ENCODE measurements at places on chromosomes 1 and 21. TPM values are rescaled to one million over a fixed set of nuclear protein-coding genes. Genes with fewer than 3 reads are reported as not detected.

DNA sequence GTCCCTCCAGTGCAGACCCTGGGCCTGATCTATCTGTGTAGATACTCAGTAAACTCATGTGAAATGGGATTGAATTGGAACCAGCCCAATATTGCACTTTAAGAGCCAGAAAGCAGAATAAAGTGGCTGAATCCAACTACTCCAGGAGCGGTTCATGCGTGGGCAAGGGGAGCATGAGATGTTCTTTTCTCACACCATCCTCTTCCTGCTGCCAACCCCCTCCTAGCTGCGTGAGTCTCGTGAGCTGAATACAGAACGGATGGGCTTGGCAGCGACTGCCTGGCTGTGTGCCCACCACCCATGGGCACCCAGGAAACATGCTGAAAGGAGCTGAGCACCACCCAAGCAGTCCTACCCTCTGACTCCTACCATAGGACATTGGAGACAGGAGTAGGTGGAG, 128.3 kb downstream of the ELAVL4 start:
- DNase-seq = no peak

DNA sequence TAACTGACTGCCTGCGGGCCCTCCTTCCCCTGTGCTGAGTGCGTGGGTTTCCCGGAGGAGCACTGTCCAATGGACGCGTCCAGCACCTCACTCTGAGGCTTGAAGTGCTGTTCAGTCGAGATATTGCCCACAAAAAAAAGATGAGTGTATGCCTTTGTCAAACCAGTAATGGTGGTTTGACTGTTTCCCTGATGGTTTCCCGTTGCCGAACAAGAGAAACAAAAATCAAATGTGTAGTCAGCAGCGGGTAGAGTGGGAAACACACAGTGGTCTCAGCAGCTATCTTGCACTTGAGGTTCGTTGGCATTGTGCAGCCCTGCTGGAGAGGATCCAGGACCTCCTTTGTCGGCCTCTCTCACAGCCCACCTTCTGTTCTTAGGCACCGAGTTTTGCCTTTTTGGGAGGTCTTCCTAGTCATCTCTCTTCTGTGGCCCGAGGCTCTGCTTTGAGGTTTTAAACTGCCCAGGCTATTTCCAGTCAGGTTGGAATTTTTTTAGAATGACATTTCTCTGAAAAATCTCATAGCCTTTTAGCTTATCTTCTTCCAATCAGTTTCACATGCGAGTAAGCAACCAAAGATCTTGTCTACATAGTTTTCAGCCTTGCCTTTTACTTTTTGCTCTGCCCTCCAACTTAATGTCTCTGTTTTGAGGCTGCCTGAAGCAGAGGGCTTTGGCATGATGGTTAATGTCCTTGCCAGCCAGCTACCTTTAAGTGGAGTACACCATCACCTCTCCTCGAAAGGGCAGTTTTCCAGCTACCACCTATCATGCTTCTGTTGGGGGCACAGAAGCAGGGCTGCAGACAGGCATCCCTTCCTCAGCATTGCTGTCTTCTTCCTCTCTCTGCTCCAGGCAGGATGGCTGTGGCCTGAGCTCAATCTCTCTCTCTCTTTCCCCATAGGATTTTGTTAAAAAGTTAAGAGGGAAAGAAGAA, 132.3 kb downstream of the URB2 start:
- no peak for DNase-seq

DNA sequence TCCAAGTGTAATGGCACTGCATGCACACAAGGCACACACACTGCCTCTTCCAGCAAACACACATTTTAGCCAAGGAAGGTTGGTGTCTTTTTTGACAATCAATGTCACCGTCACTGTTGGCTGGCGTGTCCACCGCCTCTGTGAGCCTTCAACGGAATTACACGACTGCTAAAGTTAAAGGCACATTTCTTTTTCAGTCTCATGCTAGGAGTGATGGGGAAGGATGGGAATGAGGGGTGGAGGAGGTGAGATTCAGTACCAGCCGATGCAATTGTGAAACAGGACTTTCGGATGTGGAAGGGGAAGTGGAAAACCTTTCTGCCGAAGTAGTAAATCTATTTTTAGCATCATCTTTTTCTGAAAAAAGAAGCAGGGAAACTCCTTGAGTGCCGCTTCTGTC, 1.4 kb downstream of the ELAVL4 start:
- DNase-seq = no peak

DNA sequence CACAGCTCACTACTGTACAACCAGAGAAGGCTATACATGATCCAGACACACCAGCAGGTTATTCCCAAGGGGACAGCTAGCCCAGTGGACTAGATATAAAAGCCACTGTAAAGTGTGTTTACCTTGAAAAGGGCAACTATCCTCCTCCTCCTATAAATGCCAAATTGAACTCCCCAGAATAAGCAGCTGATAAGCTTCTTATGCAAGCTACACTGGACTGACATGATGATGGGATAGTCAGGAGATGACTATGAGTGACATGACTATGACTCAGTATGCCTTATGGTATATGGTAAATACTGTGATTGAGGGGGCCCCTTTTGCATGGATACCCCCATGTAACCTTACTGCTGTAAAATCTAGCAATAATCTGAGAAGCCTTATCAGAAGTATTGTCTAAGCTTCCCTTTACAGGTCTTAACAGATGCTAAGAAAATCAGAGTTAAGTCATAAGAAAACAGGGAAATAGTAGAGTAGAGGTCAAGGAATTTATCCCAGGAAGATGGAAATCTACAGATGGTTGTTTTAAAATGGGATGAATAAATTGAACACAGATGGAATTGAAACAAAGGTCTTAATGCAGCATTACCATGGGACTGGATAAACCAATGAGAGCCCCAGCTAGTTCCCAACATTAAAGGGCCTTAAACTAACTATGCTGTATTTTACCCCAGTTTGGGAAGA, 55.8 kb downstream of the TRIM33 start:
- no peak for DNase-seq

GRCh38 chr1:66521721-66522365, 12.1 kb upstream of the SGIP1 start:
- DNase-seq = no peak

Gene S100A12
- total RNA-seq = 2.0 TPM

Gene FCER1A
- total RNA-seq = 4.1 TPM

Gene RGS16
- 23.5 TPM for total RNA-seq

Gene SPRR1B
- not detected for total RNA-seq
